ENCODE measurements at places on chromosomes 5 and 9. TPM values are rescaled to one million over a fixed set of nuclear protein-coding genes. Genes with fewer than 3 reads are reported as not detected.

GRCh38 chr9:8859416-8859815 is 1059.8 kb upstream of the DMAC1 start:
- peak overlapping the region; percentile 81 for H3K4me3 ChIP-seq
- H3K27ac ChIP-seq = peak overlapping the region; percentile 86
- H3K27me3 ChIP-seq = no peaks in the 10 kb centered on the region
- H3K4me1 ChIP-seq = peaks cover 20% of the 10 kb centered on the region
- no peaks in the 10 kb centered on the region for H3K36me3 ChIP-seq
- DNase-seq = no peak

DNA sequence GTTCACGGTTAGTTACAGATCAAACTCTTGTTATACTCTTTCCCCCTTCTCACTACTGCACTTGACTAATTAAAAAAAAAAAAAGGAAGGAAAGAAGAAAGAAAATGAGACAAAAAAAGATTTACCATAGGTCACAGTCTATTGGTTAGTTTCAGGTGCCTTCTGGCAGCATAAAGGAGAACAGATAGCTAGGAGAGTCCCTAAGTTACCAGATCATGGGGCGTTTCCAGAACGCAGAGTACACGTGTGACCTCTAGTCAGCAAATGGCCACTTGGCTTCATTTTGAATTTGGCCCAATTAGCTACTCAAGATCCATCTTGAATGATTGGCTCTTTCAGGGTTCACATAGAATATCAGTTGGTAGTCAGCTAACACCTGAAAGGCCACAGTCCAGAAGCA is 20.3 kb upstream of the TMEM171 start:
- no peak for DNase-seq
- H3K27me3 ChIP-seq = no peaks in the 10 kb centered on the region
- no peak overlapping the region for H3K4me3 ChIP-seq
- H3K36me3 ChIP-seq = no peaks in the 10 kb centered on the region
- no peak overlapping the region for H3K27ac ChIP-seq

DNA sequence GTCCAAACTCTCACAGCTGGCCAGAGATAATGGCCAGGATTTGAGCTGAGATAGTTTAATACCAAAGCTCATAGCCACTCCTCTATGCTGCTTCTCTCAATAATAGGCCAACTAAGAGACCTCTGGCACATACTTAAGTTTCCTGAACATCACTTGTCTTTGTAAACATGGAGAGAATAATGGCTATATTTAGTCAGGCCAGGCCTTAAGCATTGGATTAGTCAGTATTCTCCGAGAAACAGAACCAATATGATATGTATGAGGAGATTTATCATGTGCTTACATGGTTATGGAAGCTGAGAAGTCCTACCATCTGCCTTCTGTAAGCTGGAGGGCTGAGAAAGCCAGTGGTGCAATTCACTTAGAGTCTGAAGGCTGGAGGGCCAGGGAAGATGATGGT is 45.4 kb downstream of the CFAP95 start:
- no peak overlapping the region for H3K4me3 ChIP-seq
- H3K36me3 ChIP-seq = no peaks in the 10 kb centered on the region
- no peak overlapping the region for H3K27ac ChIP-seq
- DNase-seq = no peak
- no peaks in the 10 kb centered on the region for H3K4me1 ChIP-seq

GRCh38 chr5:93300945-93301344 is 280.1 kb downstream of the NR2F1-AS1 start:
- H3K36me3 ChIP-seq = no peaks in the 10 kb centered on the region
- H3K4me1 ChIP-seq = no peaks in the 10 kb centered on the region
- H3K27me3 ChIP-seq = no peaks in the 10 kb centered on the region
- no peak for DNase-seq
- H3K27ac ChIP-seq = no peak overlapping the region

GRCh38 chr9:38226491-38226951 is 157.5 kb upstream of the SHB start:
- DNase-seq = no peak
- no peak overlapping the region for H3K4me3 ChIP-seq
- H3K27ac ChIP-seq = no peak overlapping the region
- H3K4me1 ChIP-seq = no peaks in the 10 kb centered on the region
- H3K27me3 ChIP-seq = no peaks in the 10 kb centered on the region

- DNase-seq = no peak
- no peak overlapping the region for H3K4me3 ChIP-seq
- no peak overlapping the region for H3K27ac ChIP-seq
- no peaks in the 10 kb centered on the region for H3K36me3 ChIP-seq
Observed at GRCh38 chr5:122107016-122107415, 22.3 kb upstream of the ZNF474 start.

GRCh38 chr5:168649306-168649705 is 70.1 kb upstream of the PANK3 start:
- H3K27me3 ChIP-seq = no peaks in the 10 kb centered on the region
- no peak overlapping the region for H3K27ac ChIP-seq
- H3K36me3 ChIP-seq = no peaks in the 10 kb centered on the region
- no peaks in the 10 kb centered on the region for H3K4me1 ChIP-seq
- DNase-seq = no peak

DNA sequence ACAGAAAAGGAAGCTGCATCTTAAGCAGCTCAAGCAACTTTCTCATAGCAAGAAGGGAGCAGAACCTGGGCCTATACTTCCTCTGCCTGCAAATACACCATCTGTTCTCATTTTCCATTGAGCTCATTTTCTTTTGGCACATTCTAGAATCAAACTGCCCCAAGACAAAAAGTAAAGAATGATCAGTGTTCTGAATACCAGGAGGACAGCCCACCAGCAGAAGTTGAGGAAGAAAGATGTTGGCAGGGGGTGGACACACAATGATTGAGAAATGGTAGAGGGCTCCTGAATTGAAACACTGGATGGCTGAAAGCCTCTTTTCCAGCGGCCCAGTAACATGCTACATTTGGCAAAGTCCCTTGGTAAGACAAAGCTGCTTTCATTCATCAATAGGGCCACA is 171.8 kb downstream of the MED10 start:
- no peaks in the 10 kb centered on the region for H3K4me1 ChIP-seq
- H3K27me3 ChIP-seq = no peaks in the 10 kb centered on the region
- H3K36me3 ChIP-seq = no peaks in the 10 kb centered on the region
- no peak overlapping the region for H3K27ac ChIP-seq
- H3K4me3 ChIP-seq = no peak overlapping the region

Gene RBM27
- 34.0 TPM for total RNA-seq

Gene RANBP17
- total RNA-seq = 31.1 TPM

Gene LMNB1
- 15.9 TPM for total RNA-seq

DNA sequence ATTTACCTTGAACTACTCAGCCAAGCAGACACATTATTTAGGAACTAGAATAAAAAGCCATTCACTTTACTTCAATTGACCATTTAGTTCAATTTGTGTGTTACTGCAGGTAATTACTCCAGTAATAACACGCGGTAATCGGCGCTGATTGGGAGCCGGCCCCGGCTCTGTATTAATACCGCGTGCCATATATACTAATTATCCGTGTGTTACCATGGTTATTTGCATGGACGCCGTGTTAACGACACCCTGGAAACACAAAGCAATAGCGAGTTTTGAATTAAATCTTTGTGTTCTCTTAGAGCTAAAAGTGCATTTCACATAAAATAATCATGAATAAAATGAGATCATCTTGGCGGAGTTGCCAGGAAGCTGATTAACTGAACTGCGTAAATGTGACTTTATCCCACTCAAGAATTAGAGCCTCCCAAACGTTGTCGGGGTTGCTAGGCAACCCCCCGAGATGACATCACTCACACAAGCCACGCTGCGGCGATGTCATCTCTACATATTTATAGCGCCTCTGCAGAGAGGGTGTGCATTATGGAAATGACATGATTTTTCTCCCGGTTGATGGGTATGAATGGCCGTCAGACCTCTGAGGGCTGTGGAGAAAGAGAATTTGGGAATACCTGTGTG is 41.4 kb upstream of the RNU6ATAC start:
- H3K27me3 ChIP-seq = no peaks in the 10 kb centered on the region
- no peak overlapping the region for H3K27ac ChIP-seq
- no peaks in the 10 kb centered on the region for H3K36me3 ChIP-seq
- peak; percentile 71 for DNase-seq
- peaks cover 13% of the 10 kb centered on the region for H3K4me1 ChIP-seq
- no peak overlapping the region for H3K4me3 ChIP-seq

DNA sequence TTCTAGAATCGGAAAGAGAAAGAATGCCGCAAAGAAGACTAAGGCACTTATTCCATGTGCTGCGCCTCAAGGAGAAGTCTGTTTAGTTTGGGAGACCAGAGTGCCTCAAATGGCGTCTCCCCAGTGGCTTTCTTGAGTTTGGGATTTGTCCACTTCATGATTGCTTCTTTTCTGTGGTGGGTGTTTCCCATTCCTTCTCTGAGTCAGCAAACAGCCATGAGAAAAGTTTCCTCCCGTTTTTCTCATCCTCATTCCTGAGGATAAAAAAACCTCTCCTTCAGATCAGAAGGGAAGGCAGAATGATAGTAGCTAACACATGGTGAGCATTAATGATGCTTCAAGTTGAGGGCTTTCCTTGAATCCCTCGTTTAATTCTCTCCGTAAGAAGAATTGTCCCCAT is 275.9 kb upstream of the WWC1 start:
- H3K4me1 ChIP-seq = no peaks in the 10 kb centered on the region
- no peak for DNase-seq
- no peaks in the 10 kb centered on the region for H3K36me3 ChIP-seq

GRCh38 chr9:124292696-124293593 is 35.2 kb downstream of the NEK6 start:
- H3K4me1 ChIP-seq = peaks cover 75% of the 10 kb centered on the region
- DNase-seq = no peak
- H3K36me3 ChIP-seq = no peaks in the 10 kb centered on the region
- H3K4me3 ChIP-seq = no peak overlapping the region
- no peak overlapping the region for H3K27ac ChIP-seq
- no peaks in the 10 kb centered on the region for H3K27me3 ChIP-seq

- peak overlapping the region; percentile 83 for H3K4me3 ChIP-seq
- peak overlapping the region; percentile 75 for H3K27ac ChIP-seq
- H3K27me3 ChIP-seq = no peaks in the 10 kb centered on the region
- H3K36me3 ChIP-seq = no peaks in the 10 kb centered on the region
- no peak for DNase-seq
Observed at GRCh38 chr9:114156657-114157421, 1.5 kb downstream of the COL27A1 start.

GRCh38 chr5:90111364-90112032 is 298.1 kb downstream of the CETN3 start:
- DNase-seq = no peak
- peaks cover 21% of the 10 kb centered on the region for H3K4me1 ChIP-seq

DNA sequence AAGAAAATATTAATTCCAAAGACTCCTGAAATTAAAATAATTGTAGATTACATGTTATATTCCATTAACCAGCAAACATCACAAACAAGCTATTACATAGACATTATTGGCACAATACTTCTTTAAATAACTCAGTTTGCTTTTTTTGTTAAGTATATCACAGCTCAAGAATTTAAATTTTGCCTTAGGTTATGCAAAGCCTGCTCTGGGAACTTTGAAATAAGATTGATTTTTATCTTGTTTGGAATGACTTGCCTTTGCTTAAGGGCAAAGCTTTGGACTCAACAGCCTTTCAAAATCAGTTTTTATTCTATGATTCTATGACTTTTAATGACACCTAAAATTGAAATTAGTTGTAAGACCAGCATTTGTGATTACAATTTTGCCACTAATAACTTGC is 78.2 kb downstream of the ALDH7A1 start:
- H3K27me3 ChIP-seq = no peaks in the 10 kb centered on the region
- DNase-seq = no peak
- peaks cover 15% of the 10 kb centered on the region for H3K4me1 ChIP-seq
- no peaks in the 10 kb centered on the region for H3K36me3 ChIP-seq
- no peak overlapping the region for H3K4me3 ChIP-seq
- no peak overlapping the region for H3K27ac ChIP-seq

Gene NUTM2F
- total RNA-seq = not detected

GRCh38 chr5:82338771-82339373 is 60.7 kb upstream of the RPS23 start:
- no peak overlapping the region for H3K4me3 ChIP-seq
- H3K36me3 ChIP-seq = no peaks in the 10 kb centered on the region
- no peak for DNase-seq
- no peak overlapping the region for H3K27ac ChIP-seq

- peaks cover 5% of the 10 kb centered on the region for H3K4me1 ChIP-seq
- no peaks in the 10 kb centered on the region for H3K27me3 ChIP-seq
- no peak overlapping the region for H3K27ac ChIP-seq
Observed at GRCh38 chr9:35615981-35616680, 2.1 kb downstream of the CD72 start.

DNA sequence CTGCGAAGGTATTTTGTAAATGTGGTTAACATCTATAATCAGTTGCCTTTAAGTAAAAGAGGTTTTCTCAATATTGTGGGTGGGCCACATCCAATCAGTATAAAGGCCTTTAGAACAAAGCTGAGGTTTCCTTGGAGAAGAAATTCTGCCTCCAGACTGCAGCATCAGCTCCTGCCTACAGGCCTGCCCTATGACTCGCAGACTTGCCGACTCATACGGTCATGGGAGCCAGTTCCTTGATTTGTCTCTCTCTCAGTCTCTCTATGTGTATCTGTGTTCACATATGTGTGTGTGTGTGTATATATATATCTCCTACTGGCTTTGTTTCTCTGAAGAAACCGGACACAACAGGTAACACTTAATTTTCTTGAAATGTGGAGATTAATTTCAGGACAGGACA is 45.3 kb downstream of the SLC36A1 start:
- H3K36me3 ChIP-seq = peaks cover 9% of the 10 kb centered on the region
- H3K4me3 ChIP-seq = no peak overlapping the region
- H3K27me3 ChIP-seq = no peaks in the 10 kb centered on the region
- H3K27ac ChIP-seq = no peak overlapping the region
- no peaks in the 10 kb centered on the region for H3K4me1 ChIP-seq

DNA sequence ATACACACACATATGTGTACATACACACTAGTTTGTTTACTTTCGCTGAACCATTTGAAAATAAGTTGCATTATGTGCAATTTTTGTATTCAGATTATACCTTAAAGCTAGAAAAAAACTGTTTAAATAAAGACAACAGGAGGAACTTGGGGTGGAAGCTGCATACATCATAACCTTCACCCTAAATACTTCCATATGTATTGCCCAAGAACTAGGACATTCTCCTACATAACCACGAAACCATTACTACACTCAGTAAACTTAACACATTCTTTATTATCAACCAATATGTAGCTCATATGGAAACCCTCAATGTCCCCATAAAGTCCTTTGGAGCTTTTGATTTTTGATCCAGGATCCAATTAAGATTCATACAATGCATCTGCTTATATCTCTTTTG is 83.3 kb downstream of the GIN1 start:
- peaks cover 8% of the 10 kb centered on the region for H3K36me3 ChIP-seq
- H3K4me1 ChIP-seq = no peaks in the 10 kb centered on the region
- H3K27ac ChIP-seq = no peak overlapping the region
- no peak for DNase-seq

Gene ANKRD31
- not detected for total RNA-seq

Gene CDC20B
- not detected for total RNA-seq
